SJSA1 (cell line): ENCODE measurements at places on chromosomes 13 and 19.

DNA sequence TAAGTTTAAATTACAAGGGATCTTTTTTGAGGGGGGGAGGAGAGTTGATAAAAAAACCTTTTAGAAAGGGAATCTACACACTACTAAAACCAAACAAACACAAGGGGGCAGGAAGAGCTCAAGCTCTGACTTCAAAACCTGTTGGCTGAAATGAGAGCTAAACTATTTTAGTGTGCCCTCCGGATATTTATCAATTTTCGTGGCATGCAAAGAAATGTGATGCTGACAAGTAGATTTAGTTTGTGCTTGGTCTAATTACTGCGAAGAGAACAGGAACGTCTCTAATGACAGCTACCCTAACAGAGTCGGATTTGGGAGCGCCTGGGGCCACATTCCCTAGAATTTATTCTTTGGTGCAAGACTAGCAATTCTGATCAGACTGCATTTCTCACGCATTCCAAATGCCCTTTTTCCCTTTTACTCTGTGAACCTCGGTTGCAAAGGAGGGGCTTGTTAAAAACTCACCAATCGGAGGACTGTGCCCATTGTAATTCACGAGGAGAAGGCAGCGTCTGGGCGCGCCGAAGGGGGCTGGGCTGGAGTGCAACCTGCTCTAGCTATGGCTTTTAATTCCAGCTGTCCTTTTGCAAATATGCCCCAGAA is 802 bp upstream of the FREM2 start:
- no peak for DNase-seq

GRCh38 chr19:547117-547516 is 3.3 kb downstream of the GZMM start:
- no peak for DNase-seq

DNA sequence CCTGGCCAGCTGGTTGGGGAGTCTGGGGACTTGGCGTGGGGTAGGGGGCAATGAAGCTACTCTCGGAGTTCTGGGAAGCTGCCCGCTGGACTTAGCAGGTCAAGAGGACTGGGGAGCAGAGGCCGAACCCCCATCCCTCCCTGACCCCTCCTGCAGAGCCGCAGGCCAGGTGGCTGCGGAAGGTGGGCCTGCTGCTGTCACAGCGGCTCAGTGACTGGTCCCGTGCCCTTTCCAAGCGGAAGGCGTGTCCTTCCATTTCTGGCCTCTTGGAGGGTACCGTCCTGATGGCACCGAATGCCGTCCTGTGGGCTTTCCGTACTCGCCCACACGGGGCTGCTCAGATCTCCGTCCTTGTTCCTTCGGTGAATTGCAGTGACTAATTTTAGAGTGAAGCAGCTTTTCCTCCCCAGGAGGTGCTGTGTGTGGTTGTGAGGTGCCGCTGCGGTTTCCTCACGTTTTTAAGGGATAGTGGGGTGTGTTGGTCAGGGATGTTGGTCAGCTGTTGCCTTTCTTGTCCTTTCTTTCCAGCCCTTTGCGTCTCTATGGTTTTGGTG is 20.8 kb downstream of the DOT1L start:
- DNase-seq = no peak

- DNase-seq = peak; percentile 70
These were observed 382.7 kb downstream of the MYO16 start for GRCh38 chr13:109012115-109012514.

DNA sequence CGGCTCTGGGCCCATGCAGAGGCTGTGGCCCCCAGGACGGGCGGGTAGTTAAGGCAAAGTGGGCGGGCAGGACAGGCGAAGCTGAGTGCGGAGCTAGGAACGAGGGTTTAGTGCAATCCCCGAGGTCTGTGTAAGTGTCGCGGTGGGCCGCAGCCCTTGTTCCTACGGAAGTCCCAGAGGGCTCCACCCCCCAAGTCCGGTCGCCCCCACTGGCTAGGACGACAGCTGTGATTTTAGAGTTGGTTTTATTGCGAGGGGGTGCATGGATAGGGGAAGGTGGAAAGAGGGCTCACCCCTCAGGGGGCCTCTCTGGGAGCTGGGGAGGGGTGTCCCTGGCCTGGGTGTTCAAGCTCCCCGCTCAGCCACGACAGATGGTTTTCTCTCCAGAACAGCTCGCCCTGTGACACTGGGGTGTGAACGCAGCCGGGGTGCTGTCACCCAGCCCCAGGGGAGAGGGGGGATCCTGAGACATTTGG is 21.7 kb downstream of the ZBTB7A start:
- no peak for DNase-seq

GRCh38 chr19:1279782-1280341 is 4.5 kb downstream of the FAM174C start:
- DNase-seq = peak; percentile 73

DNA sequence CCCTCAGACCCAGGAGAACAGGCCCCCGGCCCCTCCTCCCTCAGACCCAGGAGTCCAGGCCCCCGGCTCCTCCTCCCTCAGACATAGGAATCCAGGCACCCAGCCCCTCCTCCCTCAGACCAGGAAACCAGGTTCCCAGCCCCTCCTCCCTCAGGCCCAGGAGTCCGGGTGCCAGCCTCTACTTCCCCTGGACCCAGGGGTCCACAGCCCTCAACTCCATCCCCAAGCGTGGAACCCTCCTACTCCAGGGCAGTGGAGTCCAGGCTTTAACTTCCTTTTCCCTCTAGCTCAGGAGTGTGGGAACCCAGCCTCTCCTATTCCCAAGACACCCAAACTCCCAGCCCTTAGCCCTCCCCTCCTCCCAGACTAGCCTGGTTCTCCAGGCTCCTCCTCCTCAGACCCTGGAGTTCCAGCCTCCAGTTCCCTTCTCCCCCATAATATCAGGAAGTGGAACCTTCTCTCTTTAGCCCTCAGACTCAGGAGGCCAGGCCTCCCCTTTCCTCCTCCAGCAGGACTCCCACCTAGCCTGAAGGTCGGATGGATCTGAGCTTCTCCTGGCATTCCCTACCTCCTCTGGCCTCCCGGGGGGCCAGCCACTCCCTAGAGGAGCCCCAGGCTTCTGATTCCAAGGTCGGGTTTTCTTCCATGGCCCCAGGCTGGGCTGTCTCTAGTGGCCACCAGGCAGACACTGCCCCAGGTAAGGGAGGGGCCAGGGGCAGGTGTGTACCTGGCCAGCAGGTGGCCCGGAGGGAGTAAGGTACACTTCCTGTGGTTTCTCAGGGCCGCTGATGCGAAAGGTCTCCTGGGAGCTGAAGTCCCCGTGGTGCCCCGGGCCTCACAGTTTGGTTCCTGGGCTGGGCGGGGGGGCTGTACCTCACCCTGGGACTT is at the start of gene TMC4:
TMC4 (minus strand) TSS at position 690 of the 888 bp plus-strand sequence; CDS start at position 647, 43 bp downstream.
- DNase-seq = no peak

DNA sequence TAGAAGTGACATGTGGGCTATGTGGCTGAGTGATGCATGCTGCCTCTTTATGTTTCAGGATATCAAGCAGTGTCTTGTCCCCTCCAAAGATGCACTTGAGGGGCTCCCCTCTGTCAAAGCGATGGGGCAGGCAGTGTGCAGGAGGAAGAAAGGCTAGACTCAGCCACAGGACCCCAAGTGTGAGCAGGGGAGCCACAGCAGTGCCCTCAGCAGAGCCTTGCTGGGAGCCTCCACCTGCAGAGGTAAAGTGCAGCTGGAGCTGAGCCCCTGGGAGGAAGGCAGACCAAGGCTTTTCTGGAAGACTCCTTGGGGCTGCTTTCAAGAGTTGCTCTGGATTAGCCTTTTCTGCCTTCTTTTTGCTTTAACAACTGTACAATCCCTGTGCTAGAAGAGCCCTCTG is 247.3 kb downstream of the DLEU7 start:
- DNase-seq = no peak

GRCh38 chr19:41352279-41352608 is 1.5 kb downstream of the TGFB1 start:
- no peak for DNase-seq

GRCh38 chr19:2683430-2684003 is 19.0 kb downstream of the GNG7 start:
- no peak for DNase-seq

- peak; percentile 95 for DNase-seq
These were observed 36.4 kb downstream of the EPS15L1 start for GRCh38 chr19:16435238-16435917.

- peak; percentile 99 for DNase-seq
These were observed 92.4 kb downstream of the STK24 start for GRCh38 chr13:98484289-98485219.

GRCh38 chr19:46124638-46125115 is at the start of gene IGFL3:
IGFL3 (minus strand) TSS chr19:46124688; CDS start chr19:46124649, 39 bp downstream.
- DNase-seq = no peak

GRCh38 chr19:2246801-2247361 is 2.2 kb upstream of the AMH start:
- no peak for DNase-seq

- no peak for DNase-seq
These were observed 76.8 kb downstream of the TUBGCP3 start for GRCh38 chr13:112510987-112511685.

DNA sequence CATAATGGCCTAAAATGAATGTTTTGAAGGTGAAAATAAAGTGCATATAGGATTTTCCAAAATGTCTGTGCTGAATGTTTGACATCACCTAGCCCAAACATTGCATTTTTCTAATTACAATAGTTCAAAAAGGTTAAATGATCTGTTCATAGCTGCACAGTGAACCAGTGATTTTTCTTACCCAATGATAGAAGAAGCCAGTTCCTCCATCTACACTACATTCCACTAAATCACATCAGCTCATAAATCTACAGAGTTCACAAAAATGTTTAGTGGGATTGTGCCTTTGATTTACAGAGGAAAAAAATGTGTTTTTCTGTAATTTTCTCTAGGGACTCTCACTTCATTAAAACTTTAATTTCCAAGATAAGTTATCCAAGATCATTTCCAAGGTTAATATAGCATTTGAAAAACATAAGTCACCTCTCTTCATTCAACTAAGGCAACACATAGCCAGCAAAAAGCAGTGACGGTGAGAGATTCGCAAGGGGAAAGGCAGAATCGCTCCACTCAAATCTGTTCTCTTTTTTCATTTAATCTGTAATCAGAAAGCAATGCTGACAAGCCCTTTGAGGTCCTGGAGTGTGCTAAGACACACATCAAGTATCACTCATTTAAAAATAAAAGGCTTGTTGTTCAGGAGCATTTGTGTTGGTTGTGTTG is 194.0 kb downstream of the FGF14 start:
- no peak for DNase-seq

DNA sequence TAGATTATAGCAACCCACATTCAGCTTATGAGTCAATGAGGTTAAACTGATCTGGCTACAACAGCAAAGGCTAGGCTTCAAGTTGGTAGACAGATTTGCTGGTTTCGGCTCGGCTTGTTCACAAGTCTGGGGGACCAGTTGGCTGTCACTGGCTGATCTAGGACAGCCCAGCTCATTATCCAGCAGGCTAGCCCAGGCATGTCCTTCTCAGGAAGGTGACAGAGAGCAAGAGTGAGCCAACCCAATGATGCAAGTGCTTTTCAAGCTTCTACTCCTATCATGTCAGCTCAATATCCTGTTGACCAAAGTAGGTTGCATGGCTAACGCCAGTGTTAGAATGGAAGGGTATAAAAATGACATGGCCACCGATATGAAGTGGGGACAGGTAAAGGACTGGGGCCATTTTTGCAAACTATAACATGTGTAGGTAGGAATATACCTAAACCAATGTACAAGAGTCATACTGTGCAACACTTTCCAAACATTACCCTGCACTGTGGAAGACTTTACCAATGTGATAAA is 220.9 kb upstream of the SOX21 start:
- no peak for DNase-seq

GRCh38 chr13:113825841-113826240 is 38.0 kb downstream of the GAS6 start:
- no peak for DNase-seq
